ENCODE measurements at places on chromosomes 5 and 9.

GRCh38 chr5:107744418-107745330, 73.9 kb upstream of the EFNA5 start:
- no peak for DNase-seq

- DNase-seq: no peak
These were observed 40.5 kb downstream of the GPR21 start for GRCh38 chr9:123073991-123074422.

DNA sequence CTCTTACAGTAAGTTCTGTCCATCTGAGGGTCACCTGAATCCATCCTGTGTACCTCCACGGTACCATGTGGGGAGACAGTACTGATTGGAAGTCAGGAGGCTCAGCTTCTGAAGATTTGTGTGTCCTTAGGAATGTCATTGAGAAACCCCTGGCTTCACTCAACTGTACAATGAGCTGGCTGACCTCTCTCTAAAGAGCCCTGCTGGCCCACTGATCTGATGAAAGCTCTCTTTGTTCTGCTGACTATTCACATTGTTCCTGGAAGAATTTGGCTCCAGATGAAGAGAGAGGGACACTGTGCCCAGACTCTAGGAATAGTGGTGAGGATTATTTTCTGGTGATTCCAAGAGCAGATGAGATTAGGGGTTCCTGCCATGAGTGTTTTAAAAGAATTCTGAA, 141.2 kb downstream of the LURAP1L start:
- no peak for DNase-seq

DNA sequence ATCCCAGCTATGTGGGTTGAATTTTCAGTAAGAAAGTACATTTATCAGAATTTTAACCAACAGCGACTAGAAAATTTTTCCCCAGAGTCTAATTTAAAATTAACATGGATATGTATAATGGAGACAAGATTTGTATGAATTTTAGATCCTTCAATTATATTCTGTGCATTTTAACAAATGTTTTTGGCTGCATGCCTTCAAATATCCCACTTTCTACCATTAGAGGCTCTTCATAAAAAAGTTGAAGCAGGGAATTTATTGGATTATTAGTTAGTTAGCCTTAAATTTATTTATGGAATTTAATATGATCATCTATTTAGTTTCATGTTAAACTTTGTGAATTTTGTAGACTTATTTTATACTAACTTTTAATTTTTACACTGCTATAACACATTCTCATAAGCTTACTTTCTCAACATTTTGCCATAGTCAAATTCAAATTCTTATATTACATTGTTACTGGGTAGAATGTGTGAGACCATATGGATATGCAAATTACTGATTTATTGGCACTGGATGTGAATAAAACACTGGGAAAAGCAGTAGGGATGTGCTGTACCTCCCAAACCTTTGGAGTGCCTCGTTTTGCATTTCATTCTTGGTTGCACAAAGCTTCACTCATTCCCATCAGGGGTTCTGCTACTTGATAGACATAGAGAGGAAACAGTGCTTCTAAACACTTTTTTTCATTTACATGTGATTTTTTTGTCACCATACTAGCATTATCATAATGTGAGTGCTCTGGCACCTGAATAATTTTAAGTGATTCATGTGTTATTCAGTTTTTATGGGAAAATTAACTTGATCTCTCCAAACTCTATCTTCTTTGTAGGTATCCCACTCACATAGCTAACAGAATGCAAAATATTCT, 491.8 kb upstream of the COX7C start:
- no peak for DNase-seq

GRCh38 chr9:88767504-88767790, 223.8 kb upstream of the S1PR3 start:
- DNase-seq: no peak

DNA sequence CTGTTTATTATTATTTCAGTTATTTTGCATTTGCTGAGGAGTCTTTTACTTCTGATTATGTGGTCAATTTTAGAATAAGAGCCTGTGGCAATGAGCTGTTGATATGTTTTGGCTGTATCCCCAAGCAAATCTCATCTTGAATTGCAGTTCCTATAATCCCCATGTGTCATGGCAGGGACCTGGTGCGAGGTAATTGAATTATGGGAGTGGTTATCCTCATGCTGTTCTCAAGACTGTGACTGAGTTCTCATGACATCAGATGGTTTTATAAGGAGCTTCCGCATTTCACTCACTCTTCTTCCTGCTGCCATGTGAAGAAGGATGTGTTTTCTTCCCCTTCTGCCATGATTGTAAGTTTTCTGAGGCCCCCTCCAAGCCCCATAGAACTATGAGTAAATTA, 114.9 kb upstream of the SLCO6A1 start:
- no peak for DNase-seq
